ENCODE measurements at places on chromosomes 1 and 21.

DNA sequence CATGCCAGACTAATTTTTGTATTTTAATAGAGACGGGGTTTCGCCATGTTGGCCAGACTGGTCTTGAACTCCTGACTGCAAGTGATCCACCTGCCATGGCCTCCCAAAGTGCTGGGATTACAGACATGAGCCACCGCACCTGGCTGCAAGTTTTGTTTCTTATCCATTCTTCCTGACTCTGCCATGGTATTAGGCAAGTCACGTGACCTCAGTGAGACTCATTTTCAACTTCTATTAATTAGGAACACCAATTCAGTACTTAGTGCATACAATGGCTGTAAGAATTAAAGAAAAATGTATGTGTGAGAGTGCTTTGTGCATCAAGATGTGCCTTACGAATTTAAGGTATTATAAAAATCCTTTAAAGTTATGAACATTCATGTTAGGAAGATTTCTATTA lies 111.2 kb downstream of the CACNA1E start:
- DNase-seq: no peak
- no peak overlapping the region for H3K4me3 ChIP-seq
- H3K27ac ChIP-seq: no peak overlapping the region
- no peaks in the 10 kb centered on the region for H3K36me3 ChIP-seq

DNA sequence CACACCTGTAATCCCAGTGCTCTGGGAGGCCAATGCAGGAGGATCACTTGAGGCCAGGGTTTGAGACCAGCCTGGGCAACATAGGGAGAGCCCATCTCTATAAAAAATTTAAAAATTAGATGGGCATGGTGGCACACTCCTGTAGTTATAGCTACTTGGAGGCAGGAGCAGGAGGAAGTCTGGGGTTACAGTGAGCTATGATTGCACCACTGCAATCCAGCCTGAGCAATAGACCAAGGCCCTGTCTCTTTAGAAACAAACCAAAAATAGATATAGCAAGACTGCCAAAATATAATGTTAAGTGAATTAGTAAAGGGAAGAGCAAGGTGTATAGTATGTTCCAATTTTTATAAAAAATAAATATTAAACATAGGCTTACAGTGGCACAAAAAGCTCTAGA lies 28.8 kb downstream of the PLEKHO1 start:
- no peak for DNase-seq
- H3K27ac ChIP-seq: no peak overlapping the region
- no peaks in the 10 kb centered on the region for H3K36me3 ChIP-seq
- H3K4me3 ChIP-seq: no peak overlapping the region
- no peaks in the 10 kb centered on the region for H3K27me3 ChIP-seq

- peaks cover 8% of the 10 kb centered on the region for H3K4me1 ChIP-seq
- no peaks in the 10 kb centered on the region for H3K36me3 ChIP-seq
- H3K4me3 ChIP-seq: no peak overlapping the region
- DNase-seq: no peak
Measured at GRCh38 chr1:244727871-244728474, 75.0 kb downstream of the DESI2 start.

GRCh38 chr1:221778535-221779142 lies 36.8 kb upstream of the DUSP10 start:
- H3K27ac ChIP-seq: no peak overlapping the region
- H3K4me1 ChIP-seq: no peaks in the 10 kb centered on the region
- DNase-seq: no peak
- H3K27me3 ChIP-seq: peaks cover 16% of the 10 kb centered on the region
- H3K4me3 ChIP-seq: no peak overlapping the region

GRCh38 chr1:183361081-183361480 lies 57.1 kb downstream of the NMNAT2 start:
- H3K4me3 ChIP-seq: no peak overlapping the region
- H3K36me3 ChIP-seq: no peaks in the 10 kb centered on the region

All from osteocyte (in vitro differentiated cells).